ENCODE measurements at places on chromosomes 16 and 17. TPM values are rescaled to one million over a fixed set of nuclear protein-coding genes. Genes with fewer than 3 reads are reported as not detected.

- DNase-seq = no peak
These were observed 58.2 kb downstream of the PLCG2 start for GRCh38 chr16:81837312-81837751.

- no peak for DNase-seq
These were observed 27.0 kb upstream of the NF1 start for GRCh38 chr17:31067691-31068184.

CMTM3 gene
- polyA plus RNA-seq = 57.2 TPM

- DNase-seq = no peak
These were observed 84.6 kb downstream of the PARN start for GRCh38 chr16:14545346-14545884.

DNA sequence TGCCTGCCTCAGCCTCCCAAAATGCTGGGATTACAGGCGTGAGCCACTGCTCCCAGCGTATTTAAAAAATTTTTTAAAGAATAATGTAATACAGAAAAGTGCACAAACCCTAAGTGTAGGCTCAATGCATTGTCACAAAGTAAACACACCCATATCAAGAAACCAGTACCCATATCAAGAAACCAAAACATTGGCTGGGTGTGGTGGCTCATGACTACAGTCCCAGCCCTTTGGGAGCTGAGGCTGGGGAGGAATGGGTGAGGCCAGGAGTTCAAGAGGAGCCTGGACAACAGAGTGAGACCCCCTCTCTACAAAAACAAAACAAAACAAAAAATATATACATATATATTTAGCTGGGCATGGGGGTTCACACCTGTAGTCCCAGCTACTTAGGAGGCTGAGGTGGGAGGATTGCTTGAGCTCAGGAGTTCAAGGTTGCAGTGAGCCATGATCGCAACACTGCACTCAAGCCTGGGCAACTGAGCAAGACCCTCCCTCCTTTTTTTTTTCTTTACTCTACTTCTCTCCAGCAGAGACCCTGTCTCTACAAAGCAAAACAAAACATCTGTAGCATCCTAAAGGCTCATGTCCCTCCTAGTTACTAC, 9.3 kb upstream of the PRR14 start:
- DNase-seq = no peak
